ENCODE measurements at places on chromosomes 1 and 21. TPM values are rescaled to one million over a fixed set of nuclear protein-coding genes. Genes with fewer than 3 reads are reported as not detected.

RIPPLY3 gene
- 1.9 TPM for polyA plus RNA-seq

FCRLA gene
- polyA plus RNA-seq, result 0.65 TPM

- DNase-seq, result no peak
Measured at GRCh38 chr1:247440001-247440620, 17.8 kb downstream of the OR2B11 start.

DNA sequence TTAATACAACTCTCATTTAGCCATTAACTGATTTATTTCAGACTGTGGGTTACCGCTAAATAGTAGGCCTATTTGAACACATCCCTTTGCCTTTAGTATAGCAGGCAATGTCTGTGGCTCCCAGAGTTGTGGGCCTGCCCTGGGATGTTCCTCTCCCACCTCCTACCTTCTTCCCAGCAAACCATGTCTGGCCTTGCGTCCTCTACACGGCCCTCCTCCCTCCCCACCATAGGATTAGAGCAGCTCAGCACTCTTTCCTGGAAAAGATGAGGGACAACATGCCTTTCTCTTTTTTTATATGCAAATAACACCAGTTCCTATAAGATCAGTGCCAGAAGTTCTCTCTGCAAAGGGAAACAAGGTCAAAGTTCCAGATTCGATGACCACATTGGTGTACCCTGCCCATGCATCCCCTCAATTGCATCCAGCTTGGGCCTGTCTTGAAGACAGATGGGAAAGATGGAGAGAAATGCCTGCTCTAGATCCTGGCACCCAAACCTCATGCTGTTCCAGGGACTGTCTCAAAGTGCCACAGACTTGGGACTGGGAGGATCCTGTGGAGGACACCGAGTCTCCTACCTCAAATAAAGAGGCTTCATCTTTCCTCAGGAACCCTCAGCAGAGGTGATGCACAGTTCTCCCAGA is 57.2 kb downstream of the CD46 start:
- DNase-seq, result no peak

CFAP45 gene
- 3.2 TPM for polyA plus RNA-seq

DNA sequence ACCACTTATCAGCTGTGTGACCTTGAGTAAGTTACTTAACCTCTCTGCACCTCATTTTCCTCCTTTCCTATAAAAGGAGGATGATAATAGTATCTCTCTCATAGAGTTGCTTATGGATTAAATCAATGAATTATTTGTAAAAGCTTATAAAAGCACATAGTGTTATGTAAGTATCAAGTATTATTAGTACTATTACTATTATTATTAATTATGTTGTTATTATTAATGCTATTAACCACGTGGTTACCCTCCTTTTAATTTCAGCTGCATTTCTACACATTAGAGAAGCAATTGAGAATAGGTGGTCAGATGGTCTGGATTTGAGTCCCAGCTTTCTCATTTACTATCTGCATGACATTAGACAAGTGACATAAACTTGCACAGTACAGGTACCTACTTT is 58.1 kb upstream of the WNT4 start:
- DNase-seq, result no peak

FH gene
- 112 TPM for polyA plus RNA-seq

ZSWIM5 gene
- polyA plus RNA-seq, result 7.6 TPM

DNA sequence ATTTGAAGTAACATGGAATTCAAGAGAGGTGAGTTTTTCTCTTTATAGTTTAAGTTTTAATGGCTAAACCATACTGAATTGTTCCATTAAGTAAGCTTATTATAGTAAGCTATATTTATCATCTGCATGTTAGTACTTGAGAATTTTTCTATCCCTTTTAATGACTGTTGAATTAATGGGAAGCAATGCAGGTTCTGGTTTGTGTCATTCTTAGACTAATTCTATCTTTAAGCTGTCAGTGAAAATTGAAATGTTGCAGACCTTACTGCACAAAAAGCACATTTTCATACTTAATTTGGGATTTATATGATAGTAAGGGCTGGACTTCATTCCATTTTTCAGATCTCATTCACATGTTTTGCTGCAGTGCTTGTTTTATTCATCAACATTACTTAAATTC is 25.9 kb downstream of the SRSF11 start:
- no peak for DNase-seq

DNA sequence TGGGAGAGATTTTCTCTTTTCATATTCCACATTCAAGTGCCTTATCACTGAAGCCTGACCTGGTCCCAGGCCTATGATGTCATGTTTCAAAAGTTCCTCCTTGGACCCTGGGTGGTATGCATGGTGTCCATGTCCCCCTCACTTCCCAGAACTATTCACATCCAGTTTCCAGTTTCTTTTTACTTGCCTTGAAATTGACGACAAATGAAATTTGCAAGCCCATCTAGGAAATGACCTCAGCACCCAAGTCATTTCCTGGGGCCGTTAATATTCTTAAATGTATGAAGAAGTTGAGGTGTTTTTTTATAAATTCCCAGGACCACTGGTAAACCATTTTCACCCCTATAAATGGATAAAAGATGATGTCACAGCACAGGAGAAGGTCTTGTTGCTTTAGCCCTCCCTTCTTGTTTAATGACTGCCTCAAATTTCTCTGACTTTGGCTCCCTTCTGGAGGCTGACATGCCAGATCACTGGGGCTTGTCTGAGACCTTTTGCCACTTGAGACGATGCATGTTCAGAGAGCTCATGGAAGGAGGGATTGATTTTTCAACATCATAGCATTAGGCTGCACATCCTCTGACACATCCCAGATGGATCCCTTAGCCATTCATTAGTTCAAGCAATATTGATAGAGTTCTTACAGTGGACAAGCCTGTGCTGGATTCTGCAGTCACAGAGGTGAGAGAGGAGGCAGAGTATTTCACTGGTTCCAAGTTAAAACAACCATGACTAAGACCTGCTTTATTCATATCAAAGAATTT is 221.3 kb downstream of the PLPP3 start:
- peak; percentile 27 for DNase-seq

GRCh38 chr1:51819810-51820209 is 58.7 kb downstream of the NRDC start:
- no peak for DNase-seq

ORC1 gene
- polyA plus RNA-seq, result 7.4 TPM

OR2G6 gene
- 0.06 TPM for polyA plus RNA-seq

GRCh38 chr1:205596876-205597275 is 34.9 kb downstream of the ELK4 start:
- no peak for DNase-seq

CLCA1 gene
- not detected for polyA plus RNA-seq

GRCh38 chr1:153945795-153946621 is 510 bp downstream of the DENND4B start:
- no peak for DNase-seq

ACOT11 gene
- 8.8 TPM for polyA plus RNA-seq

DNA sequence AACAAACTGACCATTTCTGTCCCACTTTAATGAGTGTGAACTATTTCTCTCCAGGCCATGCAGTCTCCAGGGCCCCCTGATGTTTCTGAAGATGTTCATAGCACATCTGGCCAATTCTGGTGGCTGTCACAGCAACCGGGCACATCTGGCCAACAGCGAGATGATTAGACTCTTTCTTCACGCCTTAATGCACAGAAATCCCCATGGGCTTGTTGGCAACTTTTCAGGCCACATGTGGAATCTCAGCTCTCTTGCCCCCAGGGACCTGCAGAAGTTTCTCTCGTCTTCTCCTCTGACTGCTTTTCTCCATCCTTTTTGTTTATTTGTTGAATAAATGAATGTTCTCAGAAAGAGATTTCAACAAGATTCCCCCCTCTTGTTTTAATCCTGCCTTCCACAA is 71.2 kb upstream of the HMGB4 start:
- no peak for DNase-seq

DNA sequence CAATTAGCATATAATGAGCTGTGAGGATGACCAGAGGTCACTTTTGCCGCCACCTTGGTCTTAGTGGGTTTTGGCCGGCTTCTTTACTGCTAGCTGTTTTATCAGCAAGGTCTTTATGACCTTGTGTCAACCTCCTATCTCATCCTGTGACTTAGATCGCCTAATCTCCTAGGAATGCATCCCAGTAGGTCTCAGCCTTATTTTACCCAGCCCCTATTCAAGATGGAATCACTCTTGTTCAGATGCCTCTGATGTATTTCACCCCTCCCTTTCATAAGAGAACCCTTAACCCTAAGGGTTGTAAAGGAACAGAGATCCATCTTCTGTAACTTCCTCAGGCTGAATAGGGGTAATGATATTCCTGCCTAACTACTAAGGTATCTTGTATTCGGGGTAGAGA is 58.9 kb upstream of the PALMD start:
- no peak for DNase-seq

GUCA2A gene
- not detected for polyA plus RNA-seq

GRCh38 chr1:96559707-96560596 is 161.6 kb upstream of the PTBP2 start:
- no peak for DNase-seq

DNA sequence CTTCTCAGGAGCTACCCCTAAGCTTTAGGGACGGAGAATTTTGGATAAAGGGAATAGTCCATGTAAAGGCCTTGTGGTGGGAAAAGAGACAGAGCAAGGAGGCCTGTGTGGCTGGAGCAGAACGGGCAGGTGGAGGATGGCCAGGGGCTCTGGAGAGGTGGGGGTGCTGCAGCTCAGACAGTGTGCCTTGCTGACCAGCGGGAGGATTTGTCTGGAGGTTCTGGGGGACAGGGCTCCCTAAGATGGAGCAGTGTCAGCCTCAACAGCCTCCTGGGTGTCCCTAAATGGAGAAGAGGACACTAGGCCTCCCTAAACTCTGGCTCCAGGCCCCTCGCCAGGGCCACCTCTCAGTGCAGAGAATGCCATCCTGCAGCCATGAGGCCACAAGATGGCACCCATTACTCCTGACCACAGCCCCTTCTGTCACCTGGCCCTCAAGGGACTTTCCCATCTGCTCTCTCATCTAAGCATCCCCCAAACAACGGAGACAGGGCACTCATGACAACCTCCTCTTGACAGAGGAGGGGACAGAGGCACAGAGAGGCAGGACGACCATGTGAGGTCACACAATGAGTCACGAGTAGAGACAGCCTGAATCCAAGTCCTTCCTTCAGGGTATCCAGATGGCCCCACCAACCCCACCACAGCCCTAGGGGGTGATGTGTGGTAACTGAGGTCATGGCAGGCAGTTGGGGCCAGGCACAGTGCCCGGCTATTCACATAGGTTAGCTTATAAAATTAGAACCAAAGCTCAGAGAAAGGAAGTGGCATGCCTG is 94.7 kb downstream of the DMRTB1 start:
- DNase-seq, result no peak

- no peak for DNase-seq
Measured at GRCh38 chr1:94070865-94071264, 50.1 kb downstream of the ABCA4 start.

DNA sequence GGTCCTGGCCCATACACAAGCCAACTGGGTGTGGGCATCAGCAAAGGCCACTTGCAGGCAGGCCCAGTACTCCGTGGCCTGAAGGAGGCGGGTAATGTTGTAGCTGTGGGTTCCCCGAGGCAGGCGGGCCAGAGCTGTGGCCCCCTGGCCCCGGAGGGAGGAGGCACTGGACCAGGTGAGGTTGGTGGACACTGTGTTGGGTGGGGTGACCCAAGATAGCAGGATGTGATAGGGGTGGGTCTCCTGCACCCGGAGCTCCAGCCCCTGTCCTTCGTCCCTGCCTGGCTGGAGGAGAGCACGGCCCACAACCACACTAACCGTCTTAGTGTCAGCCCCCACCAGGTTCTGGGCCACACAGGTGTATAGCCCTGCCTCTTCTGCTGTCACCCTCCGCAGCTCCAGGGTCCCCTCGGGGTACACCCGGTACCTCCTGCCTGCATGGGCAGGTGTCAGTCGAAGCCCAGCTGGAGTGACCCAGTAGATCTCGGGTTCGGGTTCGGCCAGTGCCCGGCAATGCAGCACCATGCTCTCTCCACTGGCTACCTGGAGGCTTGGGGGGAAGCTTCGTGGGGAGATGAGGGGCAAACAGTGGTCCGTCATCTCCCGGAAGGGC is 67.3 kb downstream of the LRRN2 start:
- no peak for DNase-seq

FAM167B gene
- polyA plus RNA-seq, result 7.1 TPM

DNA sequence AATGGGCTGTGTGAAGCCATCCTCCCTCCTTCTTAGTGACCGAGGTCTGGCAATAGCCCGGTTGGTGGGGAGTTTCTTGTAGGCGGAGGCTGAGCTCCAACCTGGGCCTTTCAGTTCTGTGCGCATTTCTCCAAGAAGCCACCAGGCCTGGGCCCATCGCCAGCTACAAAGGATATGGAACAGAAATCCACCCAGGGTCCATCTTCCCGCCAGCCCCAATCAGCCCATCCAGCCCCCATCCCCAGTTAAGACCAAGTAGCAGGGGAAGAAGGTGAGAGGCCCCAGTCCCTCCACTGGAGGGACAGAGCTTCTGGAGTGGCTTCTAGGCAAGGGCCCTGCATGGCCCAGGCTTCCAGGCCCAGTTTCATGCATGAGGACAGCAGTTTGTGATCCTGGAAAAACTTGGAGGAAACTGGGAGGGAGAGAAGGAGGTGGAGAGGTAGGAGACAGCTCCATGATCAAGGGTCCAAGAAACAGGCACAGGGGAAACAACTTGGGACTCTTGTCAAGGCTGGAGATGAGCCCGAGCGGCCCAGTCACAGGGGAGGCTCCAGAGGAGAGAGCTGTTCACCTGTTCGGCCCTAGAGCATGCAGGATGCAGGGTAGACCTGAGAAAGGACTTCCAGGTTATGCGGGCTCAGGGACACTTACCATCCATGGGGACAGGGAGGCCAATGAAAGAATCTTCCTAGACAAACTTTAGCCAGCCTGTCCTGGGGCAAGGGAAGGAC is 261.2 kb downstream of the PTPRU start:
- no peak for DNase-seq

- no peak for DNase-seq
Measured at GRCh38 chr1:4652631-4653327, 1.6 kb upstream of the AJAP1 start.

GRCh38 chr1:3019007-3019515 is 2.2 kb upstream of the ACTRT2 start:
- DNase-seq, result no peak

TRAPPC3 gene
- 66.8 TPM for polyA plus RNA-seq

GRCh38 chr1:161225534-161226319 is at the start of gene TOMM40L:
TSS of gene TOMM40L (plus strand) at chr1:161226060. CDS start at chr1:161226490, 430 bp downstream.
- DNase-seq, result peak; percentile 90

TMEM200B gene
- 13.7 TPM for polyA plus RNA-seq

LRRC39 gene
- polyA plus RNA-seq, result 2.4 TPM

DNA sequence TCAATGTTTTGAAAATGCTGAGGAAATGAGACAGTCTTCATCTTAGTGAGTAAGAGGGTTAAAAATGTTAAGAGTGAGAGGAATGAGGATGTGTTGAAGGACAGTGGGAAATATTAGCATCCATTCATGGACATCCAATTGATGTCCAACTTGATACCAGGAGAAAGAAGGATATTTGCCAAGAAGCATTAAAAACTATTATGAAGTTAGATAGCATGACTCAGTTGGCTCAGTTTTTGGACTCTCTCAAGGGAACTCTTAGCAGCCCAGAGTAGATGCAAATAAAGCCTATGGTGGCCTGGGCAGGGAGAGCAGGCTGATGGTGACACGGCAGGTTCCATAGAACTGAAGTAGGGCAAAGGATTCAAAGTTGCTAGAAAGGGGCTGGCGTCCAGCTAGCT is 171.0 kb downstream of the ZZZ3 start:
- no peak for DNase-seq

GRCh38 chr21:45507523-45507875 is 34.7 kb downstream of the SLC19A1 start:
- DNase-seq, result no peak

MASP2 gene
- 4.0 TPM for polyA plus RNA-seq

GRCh38 chr21:36132696-36133095 is 2.2 kb upstream of the CBR3 start:
- no peak for DNase-seq

Data from right renal cortex interstitium (tissue), 3 donors.